ENCODE measurements at places on chromosomes 4 and X.

DNA sequence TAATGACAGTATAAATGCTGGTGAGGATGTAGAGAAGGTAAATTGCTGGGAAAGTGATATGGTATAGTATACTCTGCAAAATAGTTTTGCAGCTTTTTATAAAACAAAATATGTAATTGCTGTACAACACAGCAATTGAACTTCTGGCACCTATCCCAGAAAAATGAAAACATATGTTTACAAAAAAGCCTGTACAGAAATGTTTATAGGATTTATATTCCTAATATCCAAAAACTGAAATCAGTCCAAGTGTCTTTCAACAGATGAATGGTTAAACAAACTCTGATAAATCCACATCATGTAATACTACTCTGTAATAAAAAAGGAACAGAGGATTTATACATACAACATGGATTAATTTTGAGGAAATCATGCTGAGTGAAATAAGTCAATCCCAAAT, 198.4 kb upstream of the ACTRT1 start:
- DNase-seq: no peak

DNA sequence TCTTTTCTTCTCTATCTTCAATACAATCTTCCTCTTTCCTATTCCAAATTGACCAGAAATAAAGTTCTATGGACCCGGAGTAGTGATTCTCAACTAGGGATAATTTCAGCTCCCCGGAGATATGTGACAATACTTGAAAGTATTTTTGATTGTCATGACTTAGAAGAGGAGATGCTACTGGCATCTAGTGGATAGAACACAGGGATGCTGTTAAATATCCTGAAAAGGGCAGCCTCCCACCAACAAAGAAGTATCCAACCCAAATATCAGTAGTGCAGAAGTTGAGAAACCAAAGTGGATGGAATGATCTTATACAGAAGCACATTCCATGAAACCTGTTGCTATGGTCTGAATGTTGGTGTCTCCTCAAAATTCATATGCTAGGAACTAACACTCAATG, 65.7 kb upstream of the NDST3 start:
- DNase-seq: no peak

DNA sequence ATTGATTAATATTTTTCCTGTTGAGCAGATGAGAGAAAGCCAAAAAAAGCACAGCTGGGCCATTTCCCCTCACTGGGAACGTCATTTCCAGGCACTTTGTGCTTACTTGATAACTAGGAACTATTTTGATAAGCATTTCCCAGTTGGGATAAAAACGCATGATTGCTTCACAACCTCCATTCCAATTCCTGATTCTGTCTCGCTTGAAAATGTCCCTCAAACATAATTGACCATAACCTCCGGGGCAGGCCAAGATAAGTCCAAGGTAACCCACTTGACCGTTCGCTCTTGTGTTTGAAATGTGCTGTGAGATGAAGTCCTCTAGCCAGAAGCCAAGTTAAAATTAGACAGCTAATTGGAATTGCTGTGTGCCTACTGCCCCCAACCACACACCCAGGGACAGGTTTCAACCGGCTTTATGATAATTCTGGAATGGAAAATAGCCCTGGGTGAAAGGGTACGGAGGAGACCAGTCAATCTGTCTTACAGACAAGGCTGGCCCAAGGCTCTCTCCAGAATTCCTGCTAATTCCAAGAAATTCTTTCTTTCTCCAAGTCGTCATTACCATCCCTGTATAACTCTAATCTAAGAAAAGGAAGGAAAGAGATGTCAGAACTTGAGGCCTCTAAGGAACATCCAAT, 137.1 kb downstream of the MID1 start:
- no peak for DNase-seq

DNA sequence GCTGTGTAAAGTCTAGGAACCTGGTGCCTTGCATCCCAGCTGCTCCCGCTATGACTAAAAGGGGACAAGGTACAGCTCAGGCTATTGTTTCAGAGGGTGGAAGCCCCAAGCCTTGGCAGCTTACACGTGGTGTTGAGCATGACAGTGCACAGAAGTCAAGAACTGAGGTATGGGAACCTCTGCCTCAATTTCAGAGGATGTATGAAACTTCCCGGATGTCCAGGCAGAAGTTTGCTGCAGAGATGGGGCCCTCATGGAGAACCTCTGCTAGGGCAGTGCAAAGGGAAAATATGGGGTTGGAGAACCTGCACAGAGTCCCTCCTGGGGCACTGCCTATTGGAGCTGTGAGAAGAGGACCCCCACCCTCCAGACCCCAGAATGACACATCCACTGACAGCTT, 76.6 kb downstream of the DDX60 start:
- DNase-seq: no peak

DNA sequence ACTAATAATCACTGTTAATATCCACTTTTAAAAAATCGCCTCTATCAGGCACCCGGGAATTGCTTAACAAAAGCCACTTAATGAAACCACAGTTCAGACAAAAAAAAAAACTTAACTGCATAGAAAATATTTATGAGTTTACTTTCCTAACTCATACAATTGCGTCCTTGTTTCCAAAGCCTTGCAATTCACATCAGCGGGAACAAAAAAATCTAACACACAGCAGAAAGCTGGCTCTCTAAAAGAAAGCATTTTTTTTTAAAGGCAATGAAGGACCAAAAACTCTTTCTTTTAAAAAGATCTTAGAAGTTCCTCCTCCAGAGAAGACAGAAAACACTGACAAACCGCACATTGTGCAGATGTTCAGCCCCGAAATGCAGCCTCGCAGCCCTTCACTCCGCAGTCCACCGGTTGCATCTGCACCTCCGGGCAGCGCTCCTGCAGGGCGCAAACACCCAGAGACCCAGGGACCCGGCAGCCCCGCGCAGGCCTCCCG, 812 bp downstream of the FAT1 start:
- no peak for DNase-seq

GRCh38 chr4:40389986-40390385, 54.9 kb downstream of the CHRNA9 start:
- DNase-seq: no peak

DNA sequence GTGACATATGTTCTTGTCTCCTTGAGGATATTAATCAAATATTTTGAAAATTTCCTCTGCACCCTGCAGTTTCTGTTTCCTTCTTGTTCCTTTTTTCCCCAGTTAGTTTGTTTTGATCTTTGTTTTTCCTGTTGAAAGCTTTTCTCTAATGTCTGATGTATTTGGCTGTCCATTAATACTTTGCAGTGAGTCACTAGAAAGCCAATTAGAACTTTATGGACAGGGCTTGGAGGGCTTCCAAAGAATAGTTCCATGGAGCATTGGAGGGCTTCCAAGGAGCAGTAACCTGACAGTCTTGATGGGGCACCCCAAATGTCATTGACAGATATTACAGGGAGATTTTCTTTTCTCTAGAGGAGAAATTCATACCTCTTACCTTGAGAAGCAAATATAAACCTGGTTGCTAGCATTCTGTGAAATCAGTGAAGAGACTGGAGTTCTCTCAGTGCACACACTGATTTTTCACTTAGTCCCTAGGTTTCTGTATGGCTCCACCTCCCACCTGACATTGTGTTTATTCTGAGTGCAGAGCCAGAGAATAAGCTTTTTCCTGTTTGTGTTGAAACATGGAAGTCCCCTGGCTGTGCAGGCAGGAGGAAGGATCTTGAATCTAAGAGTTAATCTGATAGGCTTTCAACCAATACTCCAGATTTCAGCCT, 26.5 kb downstream of the SPARCL1 start:
- no peak for DNase-seq

DNA sequence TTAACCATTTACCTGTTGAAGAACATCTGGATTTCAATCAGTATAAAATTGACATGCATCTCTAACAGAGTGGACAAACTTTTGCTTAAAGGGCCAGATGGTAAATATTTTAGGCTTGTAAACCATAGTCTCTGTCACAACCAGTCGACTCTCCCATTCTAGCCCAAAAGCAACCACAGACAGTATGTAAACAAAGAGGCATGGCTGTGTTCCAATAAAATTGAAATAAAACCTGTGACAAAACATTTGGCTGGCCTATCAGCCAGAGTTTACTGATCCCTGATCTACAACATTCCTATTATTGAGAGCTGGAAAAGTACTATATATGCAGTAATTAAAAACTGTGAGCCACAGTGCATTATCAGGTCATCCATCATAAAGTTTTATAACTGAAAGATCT, 3.2 kb downstream of the CENPC start:
- DNase-seq: no peak

- DNase-seq: no peak
Measured at GRCh38 chr4:127379499-127379898, 253.3 kb upstream of the INTU start.

- no peak for DNase-seq
Measured at GRCh38 chrX:24520472-24520871, 55.4 kb downstream of the PDK3 start.

- DNase-seq: no peak
Measured at GRCh38 chrX:154033848-154034247, 14.1 kb upstream of the IRAK1 start.

- no peak for DNase-seq
Measured at GRCh38 chr4:152972821-152973628, 36.9 kb downstream of the FHDC1 start.

GRCh38 chrX:105564501-105564900, 257.8 kb upstream of the NRK start:
- DNase-seq: no peak

GRCh38 chrX:37378404-37378803, 29.2 kb downstream of the PRRG1 start:
- no peak for DNase-seq

GRCh38 chrX:153029875-153030274, 26.4 kb upstream of the PNMA3 start:
- no peak for DNase-seq

- DNase-seq: no peak
Measured at GRCh38 chr4:8921465-8921864, 49.8 kb upstream of the HMX1 start.

DNA sequence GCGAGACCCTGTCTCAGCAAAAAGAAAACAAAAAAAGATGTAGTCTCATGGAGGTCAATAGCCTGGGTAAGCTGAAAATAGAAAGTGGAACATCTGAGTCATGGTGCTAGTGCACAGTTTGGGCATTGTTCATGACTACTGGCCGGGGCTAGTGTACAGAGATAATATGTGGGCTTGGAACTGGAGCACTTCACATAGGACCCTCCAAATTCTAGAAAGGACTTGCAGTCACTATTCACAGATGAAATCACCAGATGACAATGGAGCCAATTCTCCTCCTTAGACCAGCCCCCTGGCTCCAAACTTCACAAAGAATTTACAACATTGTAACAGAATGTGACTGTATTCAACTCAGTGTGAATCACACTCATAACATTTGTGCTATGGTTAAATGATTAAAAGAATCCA, 367.8 kb upstream of the SLC7A11 start:
- DNase-seq: no peak

DNA sequence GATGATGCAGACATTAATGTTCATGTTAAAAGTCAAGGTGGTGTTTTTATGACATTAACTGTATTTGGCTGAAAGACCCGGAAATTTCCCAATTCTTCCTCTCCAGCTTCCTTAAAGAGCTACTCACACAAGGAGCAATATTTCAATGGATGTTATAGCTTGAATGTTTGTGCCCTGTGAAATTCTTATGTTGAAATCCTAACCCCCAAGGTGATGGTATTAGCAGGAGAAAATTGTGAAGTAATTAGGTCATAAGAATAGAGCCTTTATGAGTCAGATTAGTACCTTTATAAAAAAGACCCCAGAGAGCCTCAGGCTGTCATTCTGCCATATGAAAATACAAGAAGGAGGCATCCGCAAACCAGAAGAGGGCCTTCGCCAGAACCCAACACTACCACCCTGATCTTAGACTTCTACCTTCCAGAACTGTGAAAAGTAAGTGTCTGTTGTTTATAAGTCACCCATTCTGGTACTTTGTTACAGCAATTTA, 3.6 kb downstream of the TLR1 start:
- DNase-seq: no peak

GRCh38 chr4:8218371-8219031, 19.4 kb downstream of the SH3TC1 start:
- no peak for DNase-seq

DNA sequence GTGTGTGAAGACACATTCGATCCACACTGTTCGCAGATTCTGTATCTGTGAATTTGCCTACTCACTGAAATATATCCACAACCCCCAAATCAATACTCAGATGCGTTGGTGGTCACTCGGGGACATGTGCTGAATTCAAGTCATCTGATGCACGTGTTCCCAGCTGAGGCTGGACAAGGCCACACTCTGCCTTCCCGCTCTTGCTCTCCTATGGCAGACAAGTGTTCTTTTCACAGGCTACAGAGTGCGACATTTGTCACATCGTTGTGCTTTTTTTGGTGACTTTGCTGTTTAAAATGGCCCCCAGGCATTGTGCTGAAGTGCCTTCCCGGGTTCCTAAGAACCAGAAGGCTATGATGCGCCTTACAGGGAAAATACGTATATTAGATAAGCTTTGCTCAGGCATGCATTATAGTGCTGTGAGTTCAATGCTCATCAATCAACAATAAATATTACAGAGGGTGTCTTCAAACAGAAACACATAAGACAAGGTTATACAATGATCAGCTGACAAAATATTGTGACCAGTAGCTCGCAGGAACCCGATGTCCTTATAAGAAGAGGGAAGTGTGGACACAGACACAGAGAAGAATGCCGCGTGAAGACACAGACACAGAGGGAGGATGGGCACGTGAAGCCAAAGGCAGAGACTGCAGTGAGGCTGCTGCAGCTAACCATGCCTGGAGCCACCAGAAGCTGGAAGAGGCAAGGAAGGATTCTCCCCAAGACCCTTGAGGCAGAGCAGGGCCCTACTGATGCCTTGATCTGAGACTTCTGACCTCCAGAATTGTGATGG, 42.0 kb downstream of the IRF2 start:
- DNase-seq: no peak

DNA sequence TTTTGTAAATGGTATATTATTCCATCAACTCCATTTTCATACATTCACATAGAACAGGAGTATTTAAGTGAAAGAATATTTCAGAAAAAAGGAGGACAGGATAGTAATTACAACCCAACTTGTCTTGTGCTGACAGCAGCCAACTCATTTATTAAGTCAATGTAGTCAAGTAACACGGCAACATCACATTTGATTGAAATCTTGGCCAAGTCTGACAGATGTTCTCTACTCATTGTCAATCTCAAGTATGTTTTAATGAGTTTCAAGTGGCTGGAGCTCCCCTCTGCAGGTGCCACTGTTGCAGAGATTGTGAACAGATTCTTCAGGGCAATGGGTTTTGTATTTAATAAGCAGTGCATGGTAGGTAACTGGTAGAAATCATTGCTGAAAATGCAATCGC, 332.5 kb downstream of the C4orf33 start:
- no peak for DNase-seq

GRCh38 chr4:41670982-41671381, 77.5 kb downstream of the PHOX2B start:
- no peak for DNase-seq

GRCh38 chr4:188127214-188127874, 11.9 kb upstream of the TRIML1 start:
- DNase-seq: no peak

- DNase-seq: no peak
Measured at GRCh38 chr4:42074294-42074693, 78.2 kb downstream of the BEND4 start.

GRCh38 chr4:173488656-173489055, 41.4 kb downstream of the HAND2 start:
- no peak for DNase-seq
